ENCODE measurements at places on chromosomes 4 and X. TPM values are rescaled to one million over a fixed set of nuclear protein-coding genes. Genes with fewer than 3 reads are reported as not detected.

DNA sequence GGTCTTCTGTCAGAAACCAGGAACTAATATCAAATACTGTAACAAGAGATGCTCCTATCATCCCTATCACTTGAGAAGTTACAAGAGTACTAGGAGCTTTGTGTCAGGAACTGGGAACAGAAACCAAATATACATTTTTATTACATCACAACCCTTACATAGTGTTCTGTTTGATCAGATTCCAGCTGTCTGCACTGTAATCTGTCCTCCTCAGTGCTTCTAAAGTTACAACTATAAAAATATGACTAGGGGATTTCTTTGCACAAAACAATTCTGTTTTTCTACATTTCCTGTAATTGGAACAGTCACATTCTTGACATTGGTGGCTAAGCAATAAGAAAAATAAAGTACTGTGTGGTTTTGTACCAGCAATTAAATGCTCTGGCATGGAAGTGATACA lies 686.0 kb downstream of the PDHA2 start:
- H3K27ac ChIP-seq = no peak overlapping the region
- H3K36me3 ChIP-seq = no peaks in the 10 kb centered on the region
- H3K4me3 ChIP-seq = no peak overlapping the region
- no peak for DNase-seq
- no peaks in the 10 kb centered on the region for H3K4me1 ChIP-seq

DNA sequence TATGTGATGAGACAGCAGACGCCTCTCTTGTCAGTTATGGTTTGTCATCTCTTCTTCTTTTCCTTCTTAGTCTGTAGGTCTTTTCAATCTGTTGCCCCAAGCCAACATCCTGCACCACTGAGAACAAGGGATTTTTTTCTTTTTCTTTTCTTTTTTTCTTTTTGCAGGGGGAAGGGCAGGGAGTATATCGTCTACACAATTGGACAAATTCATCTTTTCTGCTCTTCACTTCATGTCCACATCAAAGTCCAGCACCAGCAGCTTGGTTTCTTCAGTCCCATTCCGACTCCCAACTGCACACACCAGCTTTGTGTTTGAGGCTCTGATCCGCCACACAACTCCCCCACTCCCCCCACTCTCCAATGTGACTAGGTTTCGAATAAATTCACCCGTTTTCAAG lies 213.2 kb downstream of the FBXW7 start:
- DNase-seq = no peak
- no peaks in the 10 kb centered on the region for H3K27me3 ChIP-seq
- H3K4me1 ChIP-seq = no peaks in the 10 kb centered on the region

GRCh38 chrX:120672389-120672788 lies 42.5 kb upstream of the C1GALT1C1 start:
- no peaks in the 10 kb centered on the region for H3K27me3 ChIP-seq
- no peak overlapping the region for H3K4me3 ChIP-seq
- H3K4me1 ChIP-seq = peaks cover 15% of the 10 kb centered on the region
- H3K27ac ChIP-seq = peak overlapping the region; percentile 46
- DNase-seq = peak; percentile 88

DNA sequence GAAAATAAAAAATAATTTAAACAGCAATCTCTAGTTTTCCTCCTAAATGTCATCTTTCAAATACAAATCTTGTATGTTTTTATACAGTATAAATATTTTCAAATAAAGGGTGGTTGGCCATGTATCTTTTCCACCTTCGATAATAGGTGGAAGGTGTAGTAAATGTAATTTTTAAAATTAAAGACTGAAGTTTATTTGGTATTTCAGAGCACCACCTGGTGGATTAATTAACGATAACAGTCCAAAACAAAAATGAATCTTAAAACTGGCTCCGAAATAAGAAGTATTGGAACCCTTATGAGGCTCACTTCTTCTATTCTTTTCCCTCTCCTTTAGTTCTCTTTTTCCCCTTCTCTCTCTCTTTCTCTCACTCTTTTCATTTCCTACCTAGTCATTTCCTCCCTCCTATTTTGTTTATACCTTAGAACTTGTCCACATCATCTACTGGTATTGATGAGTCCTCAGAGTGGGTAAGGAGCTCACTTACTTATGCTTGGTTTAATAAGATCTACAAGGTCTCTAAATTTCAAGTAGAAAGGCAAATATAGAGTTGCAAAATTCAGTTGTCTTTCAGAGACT lies 82.9 kb upstream of the EXOC1L start:
- H3K36me3 ChIP-seq = no peaks in the 10 kb centered on the region
- no peak overlapping the region for H3K27ac ChIP-seq
- no peak for DNase-seq
- no peaks in the 10 kb centered on the region for H3K4me1 ChIP-seq

Gene AKAP4
- polyA plus RNA-seq = not detected
